NCI-H1694 treated with DMSO at 0.1 percent for 48 hours (cell line): ENCODE measurements at places on chromosomes 3 and 15.

DNA sequence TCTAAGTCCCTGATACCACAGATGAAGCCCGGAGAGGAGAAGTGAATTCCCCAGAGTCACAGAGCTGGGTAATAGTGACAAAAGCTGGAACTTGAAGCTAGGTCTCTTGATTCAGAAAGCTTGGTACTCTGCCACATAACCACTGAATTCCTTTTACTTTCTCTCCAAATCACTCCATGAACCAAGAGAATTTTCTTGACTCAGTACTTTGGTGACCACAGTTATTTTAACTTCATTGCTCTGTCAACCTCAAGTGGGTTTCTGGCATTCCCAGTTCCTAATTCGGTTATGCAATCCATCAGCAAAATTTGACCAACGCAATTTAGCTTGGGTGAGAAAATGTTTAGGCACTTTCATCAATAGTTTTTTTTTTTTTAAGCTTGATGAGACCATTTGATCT lies 61.0 kb upstream of the PPARG start:
- no peak for DNase-seq

GRCh38 chr3:55860049-55860721 lies 373.1 kb upstream of the WNT5A start:
- DNase-seq: no peak

- DNase-seq: no peak
Observed at GRCh38 chr3:23071758-23072157, 131.4 kb upstream of the UBE2E2 start.

GRCh38 chr3:150022381-150023238 lies 51.9 kb upstream of the PFN2 start:
- DNase-seq: no peak

- no peak for DNase-seq
Observed at GRCh38 chr15:62740141-62741004, 302.2 kb upstream of the TPM1 start.

DNA sequence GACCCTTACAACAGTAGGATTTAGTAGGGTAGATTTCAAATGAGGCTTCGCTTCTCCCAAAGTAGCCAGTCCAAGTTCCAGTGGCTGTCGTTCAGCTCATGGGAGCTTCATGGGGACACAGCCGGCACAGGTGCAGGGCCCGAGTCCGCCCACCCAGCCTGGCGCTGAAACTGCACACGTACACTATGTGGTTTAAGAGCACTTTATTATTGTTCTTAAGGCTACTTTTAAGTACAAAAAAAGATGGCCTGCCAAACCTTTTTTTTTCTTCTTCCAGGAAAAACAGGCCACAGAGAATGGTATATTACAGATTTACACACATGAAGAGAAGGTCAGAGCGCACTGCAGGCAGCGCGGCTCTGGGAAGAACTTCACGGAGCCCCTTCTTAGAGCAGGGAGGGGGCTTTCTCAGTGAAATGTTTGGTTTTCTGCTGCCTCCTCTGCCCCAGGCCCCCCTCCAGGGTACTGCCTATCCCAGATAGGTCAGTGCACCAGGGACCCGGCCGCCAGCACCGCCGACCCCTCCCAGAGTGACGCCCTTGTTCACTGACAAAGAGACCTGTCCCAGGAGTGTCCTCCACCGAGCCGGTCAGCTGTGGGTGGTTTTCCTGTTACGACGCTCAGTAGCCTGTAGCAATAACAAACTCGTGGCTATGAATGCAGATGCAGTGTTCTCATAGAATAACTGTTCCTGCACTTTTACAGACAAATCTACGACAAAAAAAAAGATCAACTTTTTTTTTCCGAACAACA lies 87.7 kb downstream of the VGLL4 start:
- DNase-seq: no peak

- DNase-seq: no peak
Observed at GRCh38 chr3:45491344-45491743, 103.0 kb downstream of the LARS2 start.

- DNase-seq: no peak
Observed at GRCh38 chr3:48409291-48410201, 20.3 kb downstream of the PLXNB1 start.

- no peak for DNase-seq
Observed at GRCh38 chr3:185753354-185753753, 71.5 kb downstream of the IGF2BP2 start.

DNA sequence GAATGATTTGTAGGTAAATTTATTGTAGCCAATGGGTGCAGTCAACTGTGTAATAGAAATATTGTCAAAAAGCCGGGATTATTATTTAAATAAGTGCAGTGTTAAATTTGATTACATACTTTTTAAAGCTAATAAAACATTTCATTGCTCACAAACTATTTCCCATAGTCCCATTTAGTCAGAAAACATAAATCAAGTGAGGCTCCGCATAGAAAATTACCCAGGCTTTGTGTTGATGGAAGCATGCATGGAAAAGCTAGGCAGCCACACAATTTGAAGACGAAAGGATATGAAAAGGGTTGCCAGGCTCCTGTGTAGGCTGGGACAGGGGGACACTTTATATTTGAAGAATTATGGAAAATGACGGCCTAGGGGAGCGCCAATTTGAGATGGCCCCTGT lies 82.3 kb downstream of the LRTM1 start:
- DNase-seq: no peak

DNA sequence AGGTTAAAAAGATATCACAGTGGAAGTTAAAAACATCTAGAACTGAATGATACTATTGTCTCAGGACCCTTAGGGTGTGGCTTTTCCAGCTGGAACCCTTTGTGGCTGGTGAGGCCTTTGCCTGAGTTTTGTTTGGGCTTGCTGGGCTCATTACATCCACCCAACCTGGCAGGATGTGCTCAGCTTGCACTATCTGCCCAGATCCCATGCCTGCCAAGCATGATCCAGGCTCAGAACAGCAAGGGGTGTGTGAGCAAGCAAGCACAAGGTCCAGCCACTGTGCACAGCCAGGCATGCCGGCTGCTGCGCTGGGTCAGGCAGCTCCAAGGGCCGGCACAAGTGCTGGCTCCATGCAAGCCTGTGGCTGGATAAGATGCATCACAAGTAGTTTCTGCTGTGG lies 512.7 kb upstream of the CDIN1 start:
- no peak for DNase-seq

DNA sequence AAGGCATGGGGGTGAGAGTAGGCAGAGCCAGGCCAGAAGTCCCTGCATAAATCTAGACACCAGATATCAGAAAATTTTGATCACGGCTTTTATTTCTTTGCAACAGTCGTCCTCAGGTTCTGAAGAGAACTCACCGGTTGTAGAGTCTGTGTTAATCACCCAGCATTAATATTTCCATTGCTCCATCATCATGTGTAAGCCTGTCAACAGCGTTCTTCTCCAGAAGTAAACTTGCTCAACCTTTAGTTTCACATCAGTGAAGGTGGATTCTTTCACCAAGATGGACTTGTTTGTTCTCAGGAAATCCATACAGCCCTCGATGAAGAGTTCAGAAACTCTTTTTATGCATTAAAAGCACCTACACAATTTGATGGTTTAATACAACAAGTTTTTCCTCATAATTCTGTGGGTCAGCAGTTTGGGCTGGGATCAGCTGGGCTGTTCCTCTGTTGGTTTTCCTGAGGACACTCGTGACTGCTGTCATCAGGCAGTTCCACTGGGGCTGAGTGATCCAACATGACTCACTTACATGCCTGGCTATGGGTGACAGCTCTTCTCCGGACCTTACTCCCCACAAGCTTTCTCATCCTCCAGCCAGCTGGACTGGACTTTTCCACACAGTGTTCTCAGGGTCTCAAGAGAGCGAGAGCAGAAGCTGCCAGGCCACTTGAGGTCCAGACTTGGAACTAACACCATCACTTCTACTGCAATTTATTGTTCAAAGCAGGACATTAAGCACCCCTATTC lies 303.4 kb downstream of the ZNF621 start:
- no peak for DNase-seq

DNA sequence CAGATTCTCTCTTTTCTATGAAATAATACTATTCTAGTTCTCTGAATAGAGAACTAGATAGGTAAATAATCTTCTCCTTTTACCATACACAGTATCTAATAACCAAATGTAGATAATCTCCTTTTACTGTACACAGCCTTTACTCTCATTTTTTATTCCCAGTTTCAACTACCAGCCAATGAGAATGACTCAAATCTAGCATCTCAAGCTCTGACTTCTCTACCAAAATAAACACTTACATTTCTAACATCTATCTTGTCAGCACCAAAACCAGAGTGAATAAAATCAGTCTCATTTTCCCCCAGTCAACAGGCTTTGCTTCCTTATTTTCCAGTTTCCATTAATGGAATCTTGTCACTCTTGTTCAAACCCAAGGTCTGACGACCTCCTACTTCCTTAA lies 36.9 kb downstream of the LRRFIP2 start:
- no peak for DNase-seq

DNA sequence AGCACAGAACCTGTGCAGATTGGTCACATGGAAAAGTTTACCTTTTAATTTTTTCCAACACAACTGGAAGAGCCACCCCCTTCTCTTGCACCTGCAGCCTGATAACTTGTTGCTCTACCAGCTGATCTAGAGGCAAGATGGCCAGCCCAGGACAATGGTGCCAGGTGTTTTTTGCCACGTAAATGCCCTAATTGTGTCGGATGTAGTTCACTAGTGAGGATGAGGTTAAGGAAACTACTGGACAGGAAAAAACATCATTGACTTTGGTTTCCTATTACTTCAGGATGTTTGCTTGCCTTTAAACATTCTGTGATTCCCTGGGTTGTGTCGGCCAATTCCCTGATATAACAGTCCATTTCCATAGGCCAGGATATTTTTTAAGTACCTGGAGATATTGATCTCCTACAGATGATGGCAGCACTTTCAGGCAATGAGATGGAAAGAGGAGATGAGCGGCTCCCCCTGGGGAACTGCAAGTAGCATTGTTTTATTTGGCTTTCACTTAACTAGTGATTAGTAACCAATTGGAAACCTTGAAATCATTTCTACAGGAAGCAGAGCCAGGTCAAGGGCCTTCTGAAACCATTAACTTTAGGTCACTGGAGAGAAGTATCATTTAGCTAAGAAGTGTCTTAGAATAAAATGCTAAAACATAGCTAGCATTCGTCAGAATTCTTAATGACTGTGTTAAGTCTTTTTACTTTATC lies 72.5 kb downstream of the OSBPL10 start:
- DNase-seq: no peak

GRCh38 chr3:60363817-60364216 lies 887.4 kb downstream of the FHIT start:
- no peak for DNase-seq

GRCh38 chr15:68582236-68582635 lies 3.4 kb downstream of the CORO2B start:
- DNase-seq: no peak

DNA sequence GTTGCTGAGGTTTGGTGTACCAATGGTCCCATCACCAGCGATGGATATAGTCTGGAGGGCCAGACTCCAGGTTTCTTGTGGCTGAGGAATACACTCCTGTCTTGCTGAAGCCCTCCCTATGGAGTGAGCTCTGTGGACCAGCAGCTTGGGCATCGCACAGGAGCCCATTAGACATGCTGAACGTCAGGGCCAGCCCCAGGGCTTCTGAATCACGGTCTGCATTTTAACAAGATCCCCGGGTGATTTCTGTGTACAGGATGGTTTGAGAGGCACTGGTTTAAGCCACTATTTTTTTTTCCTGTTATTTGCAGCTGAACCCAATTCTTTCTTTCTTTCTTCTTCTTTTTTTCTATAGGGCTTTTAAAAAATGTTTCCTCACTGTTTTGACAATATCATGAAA lies 69.5 kb upstream of the XCR1 start:
- DNase-seq: no peak

- no peak for DNase-seq
Observed at GRCh38 chr3:31840252-31840651, 140.8 kb downstream of the OSBPL10 start.

DNA sequence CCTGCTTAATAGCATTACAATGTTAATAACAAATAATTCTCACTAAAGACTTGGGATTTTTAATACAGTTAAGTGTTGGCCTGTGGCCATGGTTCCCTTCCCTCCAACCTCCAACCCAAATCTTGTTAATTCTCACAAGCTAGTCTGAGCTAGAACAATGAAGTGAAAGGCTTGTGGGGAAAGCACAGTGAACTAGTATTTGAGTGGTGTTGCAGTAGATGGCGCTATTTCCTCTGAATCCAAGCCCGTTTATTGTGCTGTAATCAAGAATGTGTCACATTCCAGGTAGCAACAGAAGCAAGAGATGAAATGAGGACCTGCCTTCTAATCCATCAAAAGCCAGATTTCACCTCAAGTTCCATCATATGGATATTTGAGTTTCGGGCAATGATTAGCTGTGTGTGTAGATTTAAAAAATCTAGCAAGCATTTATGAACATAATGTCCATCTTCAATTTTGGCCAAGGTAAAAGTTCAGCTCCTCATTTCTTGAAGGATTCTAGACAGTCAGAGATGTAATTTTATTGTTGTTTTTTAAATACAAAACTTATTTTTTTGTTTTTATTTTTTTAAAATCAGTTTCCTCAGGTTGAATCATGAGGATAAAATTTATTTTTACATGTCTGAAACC lies 160.7 kb downstream of the SQOR start:
- DNase-seq: peak; percentile 58
